ENCODE measurements at places on chromosomes 16 and 17.

DNA sequence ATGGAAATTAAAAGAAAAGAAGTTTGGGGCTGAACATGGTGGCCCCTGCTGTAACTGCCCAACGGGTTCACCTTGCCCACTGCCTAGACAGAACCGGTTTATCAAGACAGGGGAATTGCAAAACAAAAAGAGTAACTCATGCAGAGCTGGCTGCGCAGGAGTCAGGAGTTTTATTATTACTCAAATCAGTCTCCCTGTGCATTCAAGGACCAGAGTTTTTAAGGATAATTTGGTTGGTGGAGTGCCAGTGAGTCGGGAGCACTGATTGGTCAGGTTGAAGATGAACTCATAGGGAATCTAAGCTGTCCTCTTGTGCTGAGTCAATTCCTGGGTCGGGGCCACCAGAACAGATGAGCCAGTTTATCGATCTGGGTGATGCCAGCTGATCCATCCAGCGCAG lies 4.4 kb upstream of the SCPEP1 start:
- no peak for DNase-seq

- DNase-seq, result no peak
Observed at GRCh38 chr17:46889992-46890564, 32.9 kb upstream of the GOSR2 start.

DNA sequence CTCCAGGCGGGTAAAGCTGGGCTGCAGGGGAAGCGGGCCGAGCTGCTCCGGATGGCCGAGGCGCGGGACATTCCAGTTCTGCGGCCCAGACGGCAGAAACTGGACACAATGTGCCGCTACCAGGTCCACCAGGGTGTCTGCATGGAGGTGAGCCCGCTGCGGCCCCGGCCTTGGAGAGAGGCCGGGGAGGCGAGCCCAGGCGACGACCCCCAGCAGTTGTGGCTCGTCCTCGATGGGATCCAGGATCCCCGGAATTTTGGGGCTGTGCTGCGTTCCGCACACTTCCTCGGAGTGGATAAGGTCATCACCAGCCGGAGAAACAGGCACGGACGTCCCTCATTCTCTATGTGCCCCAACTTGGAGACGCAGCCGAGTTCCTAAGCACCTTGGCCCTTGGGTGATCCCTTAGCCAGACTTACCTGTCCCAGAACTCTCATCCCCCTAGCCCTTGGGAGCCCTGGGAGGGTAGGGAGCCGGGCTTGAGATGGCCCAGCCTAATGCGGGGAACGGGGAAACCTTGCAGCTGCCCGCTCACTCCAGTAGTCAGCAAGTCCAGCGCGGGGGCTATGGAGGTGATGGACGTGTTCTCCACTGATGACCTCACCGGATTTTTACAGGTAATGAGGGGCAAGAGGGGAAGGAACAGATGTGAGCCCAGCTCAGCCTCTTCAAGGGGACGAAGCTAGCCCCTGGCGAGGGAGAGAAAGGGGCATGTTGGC lies 806 bp downstream of the MRM1 start:
- peak; percentile 57 for DNase-seq

DNA sequence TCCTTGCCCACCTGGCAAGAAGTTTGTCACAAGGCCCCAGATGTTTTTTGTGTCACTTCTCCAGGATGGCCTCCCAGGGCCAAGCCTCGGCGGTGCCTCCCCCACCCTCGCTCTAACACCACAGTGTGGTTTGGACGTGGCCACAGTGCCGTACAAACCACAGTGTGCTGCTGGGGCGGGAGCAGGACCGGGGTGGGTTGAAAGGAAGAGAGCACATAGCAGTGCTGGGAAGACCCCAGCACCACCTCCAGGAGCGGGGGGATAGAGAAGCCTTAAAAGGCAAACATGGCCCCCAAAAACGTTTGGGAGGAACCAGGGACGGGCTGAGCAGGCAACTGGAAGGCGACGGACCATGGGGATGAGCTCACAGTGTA lies 5.0 kb upstream of the BCL6B start:
- no peak for DNase-seq

DNA sequence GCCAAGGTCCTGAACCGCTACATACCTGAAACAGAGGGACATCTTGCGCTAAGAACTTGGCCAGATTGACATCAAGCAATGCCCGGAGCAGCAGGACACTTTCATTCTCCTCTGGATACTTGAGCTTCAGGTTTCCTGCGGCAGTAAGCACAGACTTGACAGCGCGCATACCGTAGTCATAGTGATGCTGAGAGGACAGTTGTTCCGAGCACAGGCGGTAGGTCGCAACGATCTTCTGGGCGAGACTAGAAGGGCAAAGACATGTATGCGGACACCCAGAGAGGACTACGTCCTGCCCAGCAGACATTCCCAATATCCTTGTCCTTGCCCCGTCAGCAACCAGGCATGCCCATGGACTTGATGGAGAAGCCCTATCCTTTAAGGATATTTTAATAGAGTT lies 112.9 kb downstream of the DNAH3 start:
- DNase-seq, result no peak

DNA sequence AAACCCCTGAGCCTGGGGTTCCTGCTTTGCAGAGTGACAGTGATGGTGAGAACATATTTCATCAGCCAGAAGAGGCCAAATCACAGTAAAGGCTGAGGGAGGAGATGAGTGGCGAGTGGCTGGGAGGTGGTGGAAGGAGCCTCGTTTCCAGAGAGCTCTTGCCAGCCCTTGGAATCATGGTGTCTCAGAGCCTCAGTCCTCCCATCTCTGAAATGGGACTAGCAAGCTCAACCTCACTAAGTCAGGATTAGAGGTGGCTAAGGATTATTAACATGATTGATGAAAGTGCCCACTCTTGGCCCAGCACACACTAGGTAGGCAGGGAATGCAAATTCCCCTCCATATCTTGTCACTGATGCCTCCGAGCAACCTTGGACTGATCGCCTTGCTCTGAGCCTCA lies 43.0 kb downstream of the IL4R start:
- no peak for DNase-seq

DNA sequence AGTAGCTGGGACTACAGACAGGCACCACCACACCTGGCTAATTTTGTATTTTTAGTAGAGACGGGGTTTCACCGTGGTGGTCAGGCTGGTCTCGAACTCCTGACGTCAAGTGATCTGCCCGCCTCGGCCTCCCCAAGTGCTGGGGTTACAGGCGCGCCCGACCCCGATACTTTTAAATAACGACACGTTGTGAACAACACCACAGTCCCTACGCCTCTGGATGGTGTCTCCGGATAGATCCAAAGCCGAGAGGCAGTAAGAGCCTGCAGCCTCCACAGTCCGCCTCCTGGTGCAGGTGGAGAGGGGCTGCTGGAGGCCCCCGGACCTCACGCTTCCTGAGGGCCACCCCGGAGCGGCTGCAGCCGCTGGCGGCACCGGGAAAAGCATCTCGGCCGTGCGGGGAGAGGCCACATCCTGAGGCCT lies 741 bp upstream of the TLCD3A start:
- no peak for DNase-seq
